Panc1 (cell line): ENCODE measurements at places on chromosomes 4 and X. TPM values are rescaled to one million over a fixed set of nuclear protein-coding genes. Genes with fewer than 3 reads are reported as not detected.

GRCh38 chr4:122689972-122690371 is 42.5 kb upstream of the BBS12 start:
- DNase-seq = no peak

Gene PAGE4
- not detected for total RNA-seq

DNA sequence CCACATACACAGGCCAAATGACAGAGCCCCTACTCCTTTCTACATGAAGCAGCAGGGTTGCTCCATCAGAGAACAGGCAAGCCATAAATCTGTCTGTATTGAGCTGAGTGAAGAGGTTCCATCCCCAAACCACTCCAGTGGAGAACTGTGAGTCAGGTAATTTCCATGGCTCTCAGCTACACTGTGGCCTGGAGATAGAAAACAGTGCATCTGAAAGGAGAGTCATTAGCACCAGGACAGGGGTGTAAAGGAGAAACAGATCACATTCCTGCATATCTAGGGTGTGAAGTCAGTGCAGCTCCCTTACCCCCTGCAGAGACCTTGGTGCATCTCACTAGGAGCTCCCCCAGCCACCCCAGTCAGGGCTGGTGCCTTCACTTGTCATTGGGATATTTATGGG is 314.7 kb downstream of the CHIC1 start:
- DNase-seq = no peak

- no peak for DNase-seq
Measured at GRCh38 chrX:71629467-71629866, 11.2 kb upstream of the CXCR3 start.

DNA sequence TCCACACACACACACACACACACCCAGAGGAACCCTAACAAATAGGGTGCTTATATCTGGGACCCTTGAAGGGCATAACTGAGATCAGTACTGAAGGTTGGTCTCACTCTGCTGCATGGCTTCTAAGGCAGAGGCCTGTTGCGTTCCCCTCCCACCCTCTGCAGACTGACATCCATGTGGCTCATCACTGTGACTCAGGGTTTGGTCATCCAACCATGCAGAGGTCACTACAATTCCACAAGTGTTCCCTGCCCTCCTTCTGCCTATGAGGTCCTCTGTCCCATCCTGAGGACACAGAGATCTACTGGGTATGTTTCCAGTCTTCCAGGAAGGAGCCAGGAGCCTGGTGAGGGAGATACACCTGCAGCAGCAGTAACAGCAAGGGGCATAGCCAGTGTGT is 55.8 kb downstream of the XAGE2 start:
- DNase-seq = no peak
